ENCODE measurements at places on chromosomes 1 and 21. TPM values are rescaled to one million over a fixed set of nuclear protein-coding genes. Genes with fewer than 3 reads are reported as not detected.

- peak overlapping the region; percentile 86 for H3K27ac ChIP-seq
- H3K27me3 ChIP-seq, result no peaks in the 10 kb centered on the region
- no peak for DNase-seq
- H3K4me1 ChIP-seq, result peaks cover 100% of the 10 kb centered on the region
- H3K36me3 ChIP-seq, result no peaks in the 10 kb centered on the region
Observed at GRCh38 chr1:153544453-153545066, 1.0 kb downstream of the S100A4 start.

DNA sequence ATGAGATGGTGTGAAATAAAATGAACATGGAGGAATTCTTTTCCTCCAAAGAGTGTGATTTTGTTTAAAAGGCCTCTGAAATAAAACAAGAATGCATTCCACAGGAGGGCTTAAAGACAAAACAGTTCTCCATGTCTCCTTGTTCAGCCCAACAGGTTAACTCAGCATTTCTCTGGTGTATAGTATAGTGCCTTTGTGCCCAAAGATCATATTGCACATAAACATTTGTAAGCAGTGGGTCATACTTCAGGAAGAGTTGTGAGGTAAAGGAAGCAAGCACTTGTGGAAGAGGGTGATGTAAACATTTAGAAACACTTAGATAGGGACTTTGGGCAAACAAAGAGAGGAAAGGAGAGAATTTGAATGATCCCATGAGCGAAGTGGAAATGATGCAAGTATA lies 433.9 kb downstream of the SIPA1L2 start:
- no peaks in the 10 kb centered on the region for H3K27me3 ChIP-seq
- no peaks in the 10 kb centered on the region for H3K4me1 ChIP-seq
- no peak for DNase-seq
- H3K36me3 ChIP-seq, result no peaks in the 10 kb centered on the region

DNA sequence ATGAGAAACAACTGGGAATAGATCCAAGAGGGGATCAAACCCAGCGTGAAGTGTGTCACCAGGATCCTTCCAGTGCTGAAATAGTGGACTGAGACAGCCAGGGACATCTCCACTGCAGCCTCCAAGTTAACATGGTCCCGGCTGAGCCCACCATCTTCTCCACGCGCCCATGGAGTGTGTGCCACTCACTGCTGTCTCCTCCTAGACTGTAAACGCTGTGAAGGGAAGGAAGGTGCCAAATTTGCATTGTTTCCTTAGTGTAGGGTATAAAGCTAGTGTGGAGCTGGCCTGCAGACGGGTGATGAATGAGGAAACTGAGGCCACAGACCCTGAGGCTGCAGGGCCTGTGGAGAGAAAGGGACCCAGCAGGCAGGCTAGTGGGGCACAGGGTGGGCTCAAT lies 183.6 kb downstream of the FOXD2 start:
- DNase-seq, result no peak
- H3K4me1 ChIP-seq, result no peaks in the 10 kb centered on the region
- no peak overlapping the region for H3K4me3 ChIP-seq
- no peaks in the 10 kb centered on the region for H3K36me3 ChIP-seq

- no peaks in the 10 kb centered on the region for H3K4me1 ChIP-seq
- H3K27ac ChIP-seq, result no peak overlapping the region
- no peak overlapping the region for H3K4me3 ChIP-seq
- DNase-seq, result no peak
- no peaks in the 10 kb centered on the region for H3K27me3 ChIP-seq
- no peaks in the 10 kb centered on the region for H3K36me3 ChIP-seq
Observed at GRCh38 chr1:62912028-62912638, 128.2 kb downstream of the ATG4C start.

DNA sequence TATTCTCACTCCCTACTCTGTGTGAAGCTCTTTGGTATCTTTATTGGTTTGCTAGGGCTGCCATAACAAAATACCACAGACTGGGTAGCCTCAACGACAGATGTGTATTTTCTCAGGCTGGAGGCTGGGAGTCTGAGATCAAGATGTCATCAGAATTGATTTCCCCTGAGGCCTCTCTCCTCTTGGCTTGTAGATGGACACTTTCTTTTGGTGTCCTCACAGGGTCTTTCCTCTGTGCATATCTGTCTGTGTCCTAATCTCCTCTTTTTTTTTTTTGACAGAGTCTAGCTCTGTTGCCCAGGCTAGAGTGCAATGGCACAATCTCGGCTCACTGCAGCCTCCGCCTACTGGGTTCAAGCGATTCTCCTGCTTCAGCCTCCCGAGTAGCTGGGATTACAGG lies 71.4 kb upstream of the KCNJ6 start:
- H3K36me3 ChIP-seq, result no peaks in the 10 kb centered on the region
- H3K4me3 ChIP-seq, result no peak overlapping the region

- DNase-seq, result no peak
- no peaks in the 10 kb centered on the region for H3K4me1 ChIP-seq
- H3K4me3 ChIP-seq, result no peak overlapping the region
- no peak overlapping the region for H3K27ac ChIP-seq
- no peaks in the 10 kb centered on the region for H3K27me3 ChIP-seq
Observed at GRCh38 chr1:88973520-88974137, 18.8 kb downstream of the KYAT3 start.

- no peaks in the 10 kb centered on the region for H3K27me3 ChIP-seq
- H3K4me3 ChIP-seq, result no peak overlapping the region
- peak; percentile 50 for DNase-seq
- H3K27ac ChIP-seq, result no peak overlapping the region
Observed at GRCh38 chr1:109151146-109151990, 37.5 kb downstream of the ELAPOR1 start.

GPR25 gene
- total RNA-seq, result not detected

CDKN2C gene
- 11.6 TPM for total RNA-seq

IL24 gene
- not detected for total RNA-seq

ZFYVE9 gene
- total RNA-seq, result 15.5 TPM

NBPF12 gene
- total RNA-seq, result 4.1 TPM

MYOC gene
- 7.5 TPM for total RNA-seq
